Activated T-helper 1 cell treated with anti-CD3 and anti-CD28 coated beads, Interleukin-2, amount 50 U/mL, for 16 hours (primary cell): ENCODE measurements at places on chromosomes 7 and 10.

DNA sequence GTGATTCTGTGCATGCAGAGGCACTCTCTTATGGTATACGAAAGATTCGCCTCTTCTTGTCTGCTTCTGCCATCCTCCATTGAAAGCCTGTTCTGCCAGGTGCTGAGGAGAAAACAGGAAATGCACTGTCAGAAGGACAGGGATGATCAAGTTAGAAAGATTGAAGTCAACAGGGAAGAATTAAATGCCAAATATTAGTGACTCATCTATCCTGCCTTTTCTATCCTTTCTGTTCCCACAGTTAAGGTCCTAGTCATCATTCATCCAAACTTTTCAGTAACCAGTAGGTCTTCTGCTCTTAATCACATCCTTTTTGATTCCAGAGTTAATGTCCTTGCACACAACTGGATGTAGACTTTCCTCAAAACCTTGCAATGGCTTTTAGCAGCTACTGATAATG is 4.8 kb upstream of the ZNF783 start:
- DNase-seq, result no peak

DNA sequence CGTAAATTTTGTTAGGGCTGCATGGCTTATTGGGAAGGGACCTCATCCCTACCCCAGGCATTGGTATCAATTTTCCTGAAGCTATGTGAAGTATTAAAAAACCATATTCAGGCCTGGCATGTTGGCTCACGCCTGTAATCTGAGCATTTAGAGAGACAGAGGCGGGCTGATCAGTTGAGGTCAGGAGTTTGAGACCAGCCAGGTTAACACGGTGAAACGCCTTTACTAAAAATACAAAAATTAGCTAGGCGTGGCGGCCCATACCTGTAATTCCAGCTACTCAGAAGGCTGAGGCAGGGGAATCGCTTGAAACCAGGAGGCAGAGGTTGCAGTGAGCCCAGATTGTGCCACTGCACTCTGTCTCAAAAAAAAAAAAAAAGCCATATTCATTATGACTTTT is 7.1 kb downstream of the TASOR2 start:
- DNase-seq, result no peak

- no peak for DNase-seq
Measured at GRCh38 chr7:7565746-7566650, 686 bp upstream of the MIOS start.

DNA sequence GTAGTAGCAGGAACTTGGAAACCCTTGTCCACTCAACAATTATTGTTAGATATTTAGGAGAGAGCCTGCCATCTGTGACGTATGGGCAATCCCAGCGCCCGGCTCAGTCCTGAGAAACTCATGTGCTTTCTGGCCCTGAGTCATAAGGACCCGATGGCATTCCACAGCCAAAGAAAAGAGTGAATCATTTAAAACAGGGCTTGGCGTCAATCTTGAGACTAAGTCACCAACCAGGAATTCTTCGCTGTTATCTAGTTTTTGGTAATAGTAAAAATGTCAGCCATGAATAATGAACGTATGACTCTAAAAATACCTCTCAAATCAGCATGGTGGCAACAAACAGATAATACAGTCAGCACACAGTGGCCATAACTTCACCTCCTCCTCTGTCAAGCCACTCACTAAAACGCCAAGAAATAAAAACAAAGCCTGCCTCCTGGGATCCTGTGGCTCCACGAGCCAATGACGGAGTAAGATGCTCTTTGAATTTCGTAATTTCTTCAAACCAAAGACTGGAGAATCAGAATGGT is 140.8 kb downstream of the ADAM12 start:
- DNase-seq, result no peak

GRCh38 chr7:149202831-149203231 is 7.5 kb downstream of the ZNF282 start:
- DNase-seq, result no peak

GRCh38 chr10:29838539-29838938 is 203.8 kb upstream of the SVIL start:
- no peak for DNase-seq

GRCh38 chr10:35219292-35219691 is 92.6 kb downstream of the CREM start:
- DNase-seq, result no peak
